ENCODE measurements at places on chromosomes 1 and 21.
A peak's percentile ranks its signal among the peaks of the same experiment; 100 is the strongest.

GRCh38 chr1:100348549-100349144 lies 3.7 kb upstream of the CDC14A start:
- DNase-seq = no peak

GRCh38 chr1:19563324-19564097 lies 78.2 kb upstream of the CAPZB start:
- peak; percentile 22 for DNase-seq

- DNase-seq = no peak
Observed at GRCh38 chr1:115327270-115327669, 10.8 kb downstream of the NGF start.

- DNase-seq = no peak
Observed at GRCh38 chr1:42529724-42530181, 66.7 kb downstream of the CCDC30 start.

GRCh38 chr1:95146637-95147036 lies 29.5 kb downstream of the TLCD4 start:
- DNase-seq = no peak

DNA sequence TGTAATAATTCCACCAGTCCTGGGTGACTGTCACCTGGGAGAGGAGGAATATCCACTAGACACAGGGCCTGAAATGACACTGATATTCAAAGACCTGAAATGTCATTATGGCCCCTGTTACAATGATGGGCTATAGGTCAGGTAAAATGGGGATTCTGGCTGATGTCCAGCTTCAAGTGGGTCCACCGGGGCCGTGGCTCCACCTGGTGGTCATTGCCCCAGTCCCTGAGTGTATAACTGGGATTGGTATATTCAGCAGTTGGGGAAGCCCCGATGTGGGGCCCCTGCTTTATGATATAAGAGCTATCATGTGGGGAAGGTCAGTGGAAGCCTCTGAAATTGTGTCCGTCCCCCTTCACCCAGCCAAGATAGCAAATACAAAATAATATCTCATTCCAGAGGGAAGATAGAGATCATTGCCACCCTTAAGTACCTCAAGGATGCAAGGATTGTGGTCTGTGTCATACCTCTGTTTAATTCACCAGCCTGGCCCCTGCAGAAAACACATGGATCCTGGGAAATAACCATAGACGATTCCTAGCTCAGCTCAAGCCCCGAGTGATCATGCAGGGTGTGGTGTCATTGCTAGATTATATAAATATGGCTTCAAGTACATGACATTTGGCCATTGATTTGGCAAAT lies 19.4 kb downstream of the PLEKHO1 start:
- peak; percentile 26 for DNase-seq

GRCh38 chr1:161038523-161039153 lies at the start of gene TSTD1:
TSTD1 (minus strand) TSS chr1:161038964; CDS start chr1:161038889, 75 bp downstream.
- no peak for DNase-seq

GRCh38 chr21:45522381-45522780 lies 19.9 kb downstream of the SLC19A1 start:
- no peak for DNase-seq

Measured in fibroblast of gingiva (primary cell).